ENCODE measurements at places on chromosomes 11 and 22.
A peak's percentile ranks its signal among the peaks of the same experiment; 100 is the strongest.

DNA sequence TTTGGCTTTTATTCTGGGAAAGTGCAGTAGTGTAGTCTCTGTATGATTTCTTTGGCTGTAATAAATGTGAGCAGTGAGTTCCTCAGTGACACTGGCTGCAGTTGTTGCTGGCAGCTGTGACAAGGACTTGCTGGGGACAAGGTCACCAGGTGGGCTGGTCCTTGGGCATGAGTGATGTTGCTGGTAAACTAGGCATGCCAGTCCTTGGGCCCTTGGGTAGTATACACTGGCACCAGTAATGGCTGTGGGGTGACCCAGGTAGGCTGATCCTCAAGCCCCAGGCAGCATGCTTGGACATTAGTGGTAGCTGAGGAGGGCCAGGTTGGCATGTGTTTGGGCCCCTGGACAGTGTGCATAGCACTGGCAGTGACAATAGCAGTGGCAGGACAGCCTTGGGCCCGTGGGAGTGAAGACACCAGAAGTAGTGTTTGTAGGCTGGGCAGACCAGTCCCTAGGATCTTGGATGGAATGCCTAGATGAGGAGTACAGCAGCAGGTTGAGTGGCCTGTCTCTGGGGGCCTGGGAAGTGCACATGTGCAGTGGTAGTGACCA, 164.3 kb downstream of the GUCY1A2 start:
- no peak for DNase-seq

DNA sequence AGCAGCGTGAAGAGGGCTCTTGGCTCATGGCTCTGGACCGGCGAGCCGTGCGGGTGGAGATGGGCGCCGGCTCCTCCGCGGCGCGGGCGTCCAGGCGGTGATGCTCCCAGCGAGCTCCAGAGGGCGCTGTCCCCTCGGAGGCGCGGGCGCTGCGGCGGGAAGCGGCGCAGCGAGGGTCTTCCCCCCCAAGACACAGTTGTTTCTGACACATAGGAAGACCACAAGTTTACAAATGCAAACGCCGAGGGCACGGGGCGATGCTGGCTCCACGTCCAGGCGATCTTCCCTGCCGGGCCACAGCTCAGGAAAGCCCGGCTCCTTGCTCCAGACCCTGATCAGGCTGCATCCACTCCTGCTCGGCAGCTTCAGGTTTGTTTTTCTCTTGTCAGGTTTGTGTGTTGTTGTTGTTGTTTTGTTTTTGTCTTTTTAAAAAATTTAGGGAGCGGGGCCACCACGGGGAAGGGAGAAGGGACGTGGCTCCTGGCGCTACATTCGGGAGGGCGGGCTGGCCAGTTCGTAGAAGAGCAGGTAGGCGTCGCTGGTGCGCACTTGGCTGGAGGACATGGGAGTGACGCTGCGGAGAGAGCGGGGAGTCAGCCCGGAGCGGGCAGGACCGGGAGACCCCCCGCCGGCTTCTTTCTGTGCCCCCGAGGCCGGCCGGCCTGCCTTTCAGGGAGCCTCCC, 10.0 kb upstream of the MFRP start:
- DNase-seq: peak; percentile 85

DNA sequence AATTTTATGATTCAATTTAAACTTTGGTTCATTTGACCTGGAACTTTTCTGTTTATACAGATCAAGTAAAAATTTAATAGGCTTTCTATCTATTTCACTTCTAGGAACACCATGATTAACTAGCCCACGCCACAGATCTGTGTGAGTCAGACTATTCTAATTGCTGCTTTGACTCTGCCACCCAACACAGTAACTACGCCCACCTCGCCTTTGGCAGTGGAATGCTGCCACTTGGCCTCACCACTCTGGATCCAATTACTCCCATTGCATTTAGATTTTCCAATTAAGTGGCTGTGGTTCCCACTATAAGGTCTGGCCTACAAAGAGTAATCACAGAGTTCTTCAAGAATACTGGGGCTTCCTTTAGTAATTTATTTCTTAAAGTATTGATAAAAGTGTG, 46.6 kb upstream of the LIN7C start:
- no peak for DNase-seq

DNA sequence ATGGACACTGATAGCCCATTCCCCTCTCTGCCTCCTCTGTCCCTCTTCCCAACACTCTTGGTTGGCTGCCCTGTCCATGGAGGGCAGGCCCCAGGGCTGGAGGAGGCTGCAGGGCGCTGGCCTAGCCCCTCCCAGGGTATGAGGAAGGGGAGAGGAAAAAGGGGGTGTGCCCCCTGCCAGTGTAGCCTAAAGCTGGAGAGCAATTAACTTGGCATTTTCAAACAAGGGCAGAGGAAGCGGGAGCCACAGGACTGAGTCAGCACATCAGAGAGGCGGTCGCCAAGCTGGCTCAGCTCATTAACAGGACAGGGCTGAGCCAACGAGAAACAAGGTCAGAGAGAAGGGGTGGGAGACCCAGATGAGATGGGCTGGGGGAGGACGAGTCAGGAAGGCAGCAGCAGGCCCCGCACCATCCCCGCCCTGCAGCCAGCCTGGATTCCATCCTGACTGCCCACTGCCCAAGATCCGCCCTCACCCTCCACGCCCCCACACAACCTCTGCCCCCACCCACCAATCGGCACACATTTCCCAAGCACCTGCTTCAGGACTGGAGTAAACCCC, 76.3 kb downstream of the BUD13 start:
- DNase-seq: no peak

DNA sequence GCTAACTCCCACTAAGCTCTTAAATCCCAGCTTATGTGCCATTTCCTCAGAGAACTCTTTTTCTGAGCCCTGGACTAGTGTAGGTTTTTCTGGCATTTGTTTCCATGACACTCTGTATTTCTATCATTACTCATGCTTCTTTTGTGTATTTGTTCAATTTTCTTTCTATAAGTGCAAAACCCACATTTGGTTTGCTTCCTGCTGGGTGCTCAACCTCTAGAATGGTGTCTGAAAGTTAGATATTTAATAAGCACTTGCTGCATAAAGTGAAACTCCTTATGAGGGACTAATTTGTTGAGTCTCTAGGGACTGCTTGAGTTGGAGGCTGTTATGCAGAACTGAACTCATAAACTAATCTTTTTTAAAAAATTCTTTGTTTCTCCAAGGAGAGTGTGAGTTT, 68.6 kb downstream of the SYT9 start:
- no peak for DNase-seq

GRCh38 chr11:95108159-95108611, 18.5 kb downstream of the ENDOD1 start:
- no peak for DNase-seq

GRCh38 chr11:30174265-30175020, 56.4 kb upstream of the FSHB start:
- DNase-seq: no peak

- DNase-seq: no peak
Measured at GRCh38 chr22:39396797-39397195, 2.8 kb upstream of the TAB1 start.

DNA sequence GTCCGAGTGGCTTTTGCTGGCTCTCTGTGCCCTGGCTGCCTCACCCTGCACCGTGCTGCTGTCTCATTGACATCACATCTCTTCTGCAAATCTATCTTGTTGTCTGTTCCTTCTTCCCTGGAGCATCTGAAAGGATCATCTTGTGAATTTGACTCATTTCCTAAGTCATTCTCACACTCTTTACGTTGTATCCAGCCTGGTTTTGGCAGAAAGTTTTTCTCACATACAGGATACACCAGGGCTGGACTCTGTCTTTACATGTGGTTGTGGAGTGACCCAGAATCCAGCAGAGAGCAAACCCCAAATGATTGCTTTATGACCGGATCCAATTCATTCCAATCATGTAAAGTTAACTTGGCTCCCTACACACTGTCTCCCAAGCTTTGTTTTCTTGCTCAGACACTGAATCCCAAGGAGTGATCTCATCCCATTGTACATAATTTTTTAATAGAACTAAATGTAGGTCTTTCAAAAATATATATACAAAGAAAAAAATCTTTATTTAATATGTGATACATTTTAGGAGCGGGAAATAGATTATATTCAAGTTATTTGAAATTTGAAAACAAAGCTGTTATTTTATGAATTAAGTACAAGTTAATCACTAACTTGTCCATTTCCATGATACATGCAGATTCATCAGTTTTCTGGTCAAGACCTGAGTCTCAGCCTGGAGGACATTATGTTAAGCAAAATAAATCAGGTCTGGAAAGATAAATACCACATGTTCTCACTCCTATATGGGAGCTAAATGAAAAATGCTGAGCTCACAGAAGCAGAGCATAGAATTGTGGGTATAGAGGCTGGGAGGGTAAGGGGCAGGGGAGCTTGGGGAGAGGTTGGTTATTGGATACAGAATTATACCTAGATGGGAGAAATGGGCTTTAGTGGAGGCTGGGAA, 2.9 kb upstream of the RFPL1 start:
- no peak for DNase-seq

DNA sequence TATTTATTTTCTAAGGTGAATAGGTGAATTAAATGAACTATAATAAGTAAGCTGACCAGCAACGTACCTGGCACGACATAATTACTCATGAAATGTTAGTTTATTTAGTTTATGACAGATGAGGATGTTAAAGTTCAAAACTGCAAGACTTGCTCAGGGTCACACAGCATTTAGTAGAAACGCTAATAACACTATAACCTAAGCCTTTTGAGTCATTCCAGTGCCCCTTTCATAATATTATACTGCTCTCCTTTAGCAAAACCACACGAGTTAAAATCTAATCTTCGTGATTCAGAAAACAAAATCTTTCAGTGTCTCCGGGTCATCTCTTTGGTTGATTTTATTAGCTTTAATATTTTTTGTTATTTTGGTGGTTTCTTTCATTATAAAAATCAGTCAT, 39.6 kb downstream of the BTBD10 start:
- no peak for DNase-seq

DNA sequence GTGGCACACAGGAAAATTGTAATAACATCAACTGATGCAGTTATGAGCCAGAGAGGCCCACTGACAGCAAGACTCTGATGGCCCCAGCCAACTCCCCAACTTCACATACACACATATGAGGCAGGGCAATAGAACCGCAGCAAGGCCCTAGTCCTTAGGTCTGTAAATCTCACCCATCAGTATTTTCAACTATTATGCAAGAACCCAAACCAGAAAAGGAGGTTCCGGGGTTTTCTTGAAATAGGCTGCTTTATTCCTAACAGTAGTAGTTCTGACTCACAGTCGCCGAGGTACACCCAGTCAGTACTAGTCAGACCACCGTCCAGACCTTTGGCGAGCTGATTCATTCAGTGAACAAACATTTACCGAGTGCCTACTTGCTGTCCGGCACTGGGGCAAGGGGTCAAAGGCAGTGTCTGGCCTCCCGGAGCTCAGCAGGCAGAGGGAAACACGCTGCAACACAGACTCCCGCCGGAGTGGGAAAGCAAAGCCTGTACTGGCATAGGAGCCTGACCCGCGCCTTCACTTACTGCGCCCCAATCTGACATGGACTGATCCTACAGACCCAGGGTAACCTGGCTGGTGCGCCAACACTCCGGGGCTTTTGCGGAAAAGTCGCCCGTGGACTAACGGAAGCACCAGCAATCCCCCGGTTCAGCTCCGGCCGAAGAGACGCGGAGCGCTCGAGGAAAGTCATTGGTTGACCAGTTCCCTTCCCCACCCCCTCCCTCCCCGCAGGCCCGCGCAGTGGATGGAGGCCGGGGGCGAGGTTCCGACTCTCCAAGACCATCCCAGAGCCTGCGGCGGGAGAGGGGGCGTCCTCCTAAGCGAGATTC, 1.3 kb downstream of the PLEKHA7 start:
- peak; percentile 16 for DNase-seq

DNA sequence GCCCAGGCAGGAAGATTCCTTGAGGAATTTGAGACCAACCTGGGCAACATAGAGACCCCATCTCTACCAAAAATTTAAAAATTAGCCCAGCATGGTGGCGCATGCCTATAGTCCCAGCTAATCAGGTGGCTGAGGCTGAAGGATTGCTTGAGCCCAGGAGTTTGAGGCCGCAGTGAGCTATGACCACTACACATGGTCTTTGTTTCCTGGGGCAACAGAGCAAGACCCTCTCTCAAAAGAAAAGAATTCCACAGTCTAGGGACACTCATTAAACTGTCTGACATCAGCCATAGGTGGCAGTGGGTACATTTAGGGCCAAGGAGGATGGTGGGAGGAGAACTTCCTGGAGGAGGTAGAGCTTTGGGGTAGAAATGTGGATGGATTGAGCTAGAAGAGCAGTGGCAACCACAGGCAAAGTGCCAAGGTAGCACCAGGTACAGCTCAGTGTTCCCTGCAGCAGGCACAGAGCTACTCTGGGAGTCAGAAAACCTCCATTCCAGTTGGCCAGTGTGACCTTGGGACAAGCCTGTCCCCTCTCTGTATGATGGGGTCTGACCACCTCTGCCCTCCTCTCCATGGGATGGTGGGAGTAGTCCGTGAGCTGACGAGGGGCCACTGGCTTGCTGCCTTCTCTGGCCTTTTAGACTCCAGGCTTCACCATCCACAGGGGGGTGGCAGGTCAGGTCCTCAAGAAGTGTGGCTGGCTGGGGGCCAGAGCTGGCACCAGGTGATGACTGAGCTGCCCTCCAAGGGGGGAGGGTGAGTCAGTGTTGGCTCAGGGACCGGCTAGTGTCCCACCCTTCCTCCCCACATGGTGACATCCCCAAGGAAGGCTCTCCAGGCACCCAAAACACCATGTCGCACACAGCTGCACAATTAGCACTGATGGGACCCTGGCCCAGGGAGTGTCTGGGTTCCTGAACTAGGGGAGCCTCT, 3.7 kb upstream of the CLCF1 start:
- DNase-seq: no peak

DNA sequence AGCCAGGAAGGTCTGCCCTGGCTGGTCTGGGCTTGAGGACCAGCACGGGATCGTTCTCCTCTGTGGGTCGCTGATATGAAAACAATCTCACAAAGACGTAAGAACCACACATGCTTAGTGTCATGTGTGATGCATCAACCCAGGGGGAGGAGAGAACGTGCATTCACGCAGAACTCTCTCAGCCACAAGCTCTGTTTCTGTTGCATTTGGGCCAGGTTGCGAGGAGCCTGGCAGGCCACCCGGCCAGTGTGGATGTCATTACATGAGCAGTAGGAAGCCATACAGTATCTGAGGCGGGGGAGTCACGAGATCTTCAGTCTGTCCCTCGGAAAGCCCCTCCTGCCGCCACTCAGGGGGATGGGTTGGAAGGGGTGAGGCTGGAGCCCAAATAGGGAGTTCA, 53.1 kb upstream of the KCNQ1OT1 start:
- no peak for DNase-seq

- no peak for DNase-seq
Measured at GRCh38 chr11:75814363-75814676, 690 bp upstream of the UVRAG start.

DNA sequence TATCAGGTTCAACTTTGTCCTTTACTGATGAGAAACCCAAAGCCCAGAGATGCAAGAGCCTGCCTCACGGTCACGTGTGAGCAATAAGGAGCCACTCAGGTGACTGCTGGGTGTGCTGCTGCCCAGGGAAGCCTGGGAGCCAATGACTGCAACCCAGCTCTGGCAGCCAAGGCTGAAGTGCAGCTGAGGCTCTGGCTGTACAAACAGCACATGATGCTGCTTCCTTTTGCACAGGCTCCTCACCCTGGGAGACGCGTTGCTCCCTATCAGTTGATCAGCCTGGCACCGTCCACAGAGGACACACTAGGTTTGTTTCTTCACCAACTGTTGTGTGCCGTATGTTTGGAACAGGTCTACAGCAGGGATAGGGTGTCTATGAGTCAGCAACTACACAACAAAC, 168.7 kb downstream of the EFCAB6 start:
- DNase-seq: no peak
